ENCODE measurements at places on chromosomes 3 and 15.

DNA sequence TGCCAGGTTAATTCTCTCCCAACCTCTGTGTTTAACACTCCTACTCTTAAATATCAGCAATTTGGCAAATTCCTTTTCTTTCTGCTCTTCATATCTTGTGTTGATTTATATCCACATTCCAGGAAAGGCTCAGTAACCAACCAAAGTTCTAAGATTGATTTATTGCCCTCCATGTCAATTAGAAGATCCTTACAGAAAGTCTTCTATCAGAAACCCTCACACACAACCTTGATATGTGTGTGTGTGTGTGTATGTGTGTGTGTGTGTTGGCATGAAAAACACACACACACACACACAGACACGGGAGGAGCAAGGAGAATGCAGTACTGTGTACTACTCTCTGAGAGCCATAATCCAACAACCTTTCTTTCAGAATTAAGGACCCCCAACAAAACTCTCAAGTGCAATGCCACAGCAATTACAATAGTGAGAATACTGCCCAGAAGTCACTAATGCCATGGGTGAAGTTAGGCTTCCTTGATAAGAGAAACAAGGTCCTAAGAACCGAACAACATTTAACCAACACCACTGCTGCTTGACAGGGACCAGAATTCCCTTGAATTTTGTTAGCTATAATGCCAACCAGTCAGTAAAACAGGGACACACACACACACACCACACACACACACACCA, 1.1 kb downstream of the LSAMP start:
- H3K4me1 ChIP-seq, result no peaks in the 10 kb centered on the region
- peaks cover 6% of the 10 kb centered on the region for H3K27me3 ChIP-seq
- H3K36me3 ChIP-seq, result no peaks in the 10 kb centered on the region
- no peak overlapping the region for H3K27ac ChIP-seq

GRCh38 chr3:101791778-101792177, 12.8 kb downstream of the NXPE3 start:
- peaks cover 16% of the 10 kb centered on the region for H3K36me3 ChIP-seq
- H3K27me3 ChIP-seq, result no peaks in the 10 kb centered on the region
- DNase-seq, result no peak
- H3K4me1 ChIP-seq, result no peaks in the 10 kb centered on the region
- no peak overlapping the region for H3K27ac ChIP-seq

- peaks cover 27% of the 10 kb centered on the region for H3K4me1 ChIP-seq
- no peak for DNase-seq
- H3K36me3 ChIP-seq, result no peaks in the 10 kb centered on the region
- no peaks in the 10 kb centered on the region for H3K27me3 ChIP-seq
- no peak overlapping the region for H3K4me3 ChIP-seq
Measured at GRCh38 chr3:135918600-135918999, 46.9 kb upstream of the PPP2R3A start.

DNA sequence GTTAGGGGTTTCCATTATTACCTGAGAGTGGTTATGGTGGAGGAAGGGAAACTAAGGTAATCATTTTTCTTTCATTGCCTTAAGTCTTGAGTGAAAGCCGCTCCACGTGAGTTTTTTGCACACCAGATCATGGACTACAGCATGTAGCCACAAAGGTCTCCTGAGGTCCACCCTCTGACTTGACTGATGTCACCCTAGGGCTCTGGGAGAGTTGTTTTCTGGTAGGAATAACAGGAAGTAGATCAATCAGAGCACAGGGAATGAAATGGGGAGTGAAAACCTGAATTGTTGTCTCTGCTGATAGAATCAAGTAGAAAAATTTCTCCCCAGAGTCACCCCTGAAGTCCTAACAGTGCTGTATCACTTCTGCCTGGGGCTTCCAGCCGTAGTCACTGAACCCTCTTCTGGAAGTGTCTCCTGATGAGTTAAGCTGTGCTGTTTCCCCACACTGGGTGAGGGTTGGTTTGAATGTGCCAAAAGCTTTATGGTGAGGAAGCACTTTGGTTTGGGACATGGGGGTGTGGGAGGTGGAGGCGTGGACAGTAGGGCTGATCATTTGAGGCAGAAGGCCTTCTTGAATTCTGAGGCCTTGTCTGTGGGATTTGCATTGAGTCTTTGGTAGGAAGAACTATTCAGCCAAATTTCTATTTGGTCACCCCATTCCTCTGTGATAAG, 64.3 kb downstream of the SLCO3A1 start:
- H3K27me3 ChIP-seq, result no peaks in the 10 kb centered on the region
- no peak overlapping the region for H3K27ac ChIP-seq
- H3K36me3 ChIP-seq, result peaks cover 13% of the 10 kb centered on the region

GRCh38 chr15:43749690-43750345, 3.6 kb downstream of the PDIA3 start:
- no peaks in the 10 kb centered on the region for H3K27me3 ChIP-seq
- peak overlapping the region; percentile 17 for H3K4me3 ChIP-seq
- peaks cover 18% of the 10 kb centered on the region for H3K36me3 ChIP-seq
- H3K27ac ChIP-seq, result no peak overlapping the region
- peaks cover 52% of the 10 kb centered on the region for H3K4me1 ChIP-seq
- DNase-seq, result no peak

- H3K4me3 ChIP-seq, result no peak overlapping the region
- H3K36me3 ChIP-seq, result no peaks in the 10 kb centered on the region
- no peak for DNase-seq
- no peak overlapping the region for H3K27ac ChIP-seq
Measured at GRCh38 chr3:75237477-75237876, 426.7 kb upstream of the FRG2C start.

DNA sequence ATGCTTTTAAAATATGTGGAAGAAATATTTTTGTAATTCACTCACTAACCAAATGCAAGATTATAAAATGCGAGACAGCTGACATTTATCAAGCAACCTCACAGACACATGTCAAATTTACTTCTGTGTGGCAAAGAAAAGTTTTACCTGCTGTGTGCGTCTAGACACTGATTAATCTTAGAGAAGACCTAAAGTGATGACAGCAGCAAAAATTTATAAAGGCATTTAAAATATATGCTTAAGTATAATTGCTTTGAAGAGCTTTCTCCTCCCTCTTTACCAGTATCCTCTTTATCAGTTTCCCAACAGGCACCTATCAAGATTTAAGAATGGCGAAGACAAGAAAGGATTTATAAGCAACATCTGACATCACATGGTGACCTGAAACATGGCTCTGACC, 37.3 kb downstream of the UBP1 start:
- DNase-seq, result no peak
- H3K36me3 ChIP-seq, result peaks cover 87% of the 10 kb centered on the region
- no peak overlapping the region for H3K4me3 ChIP-seq
- H3K4me1 ChIP-seq, result no peaks in the 10 kb centered on the region
- H3K27me3 ChIP-seq, result no peaks in the 10 kb centered on the region

DNA sequence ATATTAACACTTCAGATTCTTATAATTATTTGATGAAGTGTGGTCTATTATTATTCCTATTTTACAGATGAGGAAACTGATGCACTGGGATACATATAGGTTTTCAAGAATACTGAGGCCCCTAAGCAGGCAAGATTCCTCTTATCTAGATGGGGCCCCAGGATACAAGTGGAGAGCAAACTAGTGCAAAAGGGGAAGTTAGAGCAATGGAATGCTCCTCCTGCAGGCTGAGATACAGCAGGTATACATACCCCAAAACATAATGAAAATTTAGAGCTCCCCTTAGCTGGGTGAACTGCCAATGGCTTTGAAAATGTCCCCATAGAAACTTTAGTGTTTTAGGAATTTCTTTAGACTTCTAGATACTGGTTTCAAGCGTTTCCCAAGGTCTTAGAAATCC, 247.1 kb downstream of the CHST2 start:
- H3K36me3 ChIP-seq, result no peaks in the 10 kb centered on the region
- H3K27ac ChIP-seq, result no peak overlapping the region
- no peaks in the 10 kb centered on the region for H3K4me1 ChIP-seq
- no peak overlapping the region for H3K4me3 ChIP-seq

DNA sequence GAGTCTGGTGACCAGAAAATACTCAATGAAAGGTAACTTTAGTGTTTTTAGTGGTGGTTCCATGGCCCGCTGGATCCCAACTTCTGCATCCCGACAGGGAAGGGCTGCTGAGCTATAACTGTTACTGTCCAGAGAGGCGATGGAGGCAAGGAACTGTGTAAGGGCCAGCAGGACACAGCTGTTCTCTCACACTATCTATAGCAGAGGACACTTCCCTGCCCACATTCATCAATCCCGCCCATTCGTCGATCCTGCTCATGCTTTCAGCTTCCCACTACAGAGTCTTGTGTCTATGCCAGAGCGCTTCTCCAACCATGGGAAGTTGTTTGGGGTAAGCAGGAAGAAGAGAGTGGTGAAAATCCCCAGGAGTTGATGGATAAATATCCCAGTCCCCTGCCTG, 8.4 kb downstream of the COLQ start:
- no peak for DNase-seq
- no peaks in the 10 kb centered on the region for H3K27me3 ChIP-seq
- H3K27ac ChIP-seq, result no peak overlapping the region
- H3K36me3 ChIP-seq, result no peaks in the 10 kb centered on the region

DNA sequence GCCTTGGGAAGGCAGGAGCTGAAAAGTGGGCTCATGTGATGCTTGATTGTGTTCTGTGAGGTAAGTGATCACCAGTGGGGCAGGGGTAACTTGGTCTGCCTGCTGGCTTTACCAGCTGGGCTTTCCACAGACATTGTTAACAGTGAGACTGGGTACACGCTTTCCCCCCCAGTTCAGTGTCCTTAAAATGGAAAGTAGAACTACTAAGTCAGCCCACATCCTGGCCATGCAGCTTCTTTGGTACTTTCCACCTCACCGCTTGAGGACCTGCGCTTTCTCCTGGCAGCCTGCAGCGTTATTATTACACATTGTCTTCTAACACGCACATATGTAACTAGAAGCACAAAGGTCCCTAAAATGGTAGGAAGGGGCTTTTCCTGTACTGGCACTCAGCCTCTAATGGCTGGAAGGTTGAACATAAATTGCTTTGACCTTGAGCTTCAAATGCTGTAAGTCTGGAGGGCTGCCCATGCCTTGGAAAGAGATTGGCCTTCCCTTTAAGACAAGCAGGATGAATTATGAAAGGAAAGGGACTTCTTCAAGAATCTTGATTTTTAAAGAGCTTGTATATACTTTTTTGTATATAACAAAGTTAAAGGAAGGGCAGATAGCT, 216.1 kb upstream of the ROPN1 start:
- no peak overlapping the region for H3K4me3 ChIP-seq
- no peak overlapping the region for H3K27ac ChIP-seq
- no peaks in the 10 kb centered on the region for H3K4me1 ChIP-seq
- DNase-seq, result no peak
- H3K27me3 ChIP-seq, result no peaks in the 10 kb centered on the region

DNA sequence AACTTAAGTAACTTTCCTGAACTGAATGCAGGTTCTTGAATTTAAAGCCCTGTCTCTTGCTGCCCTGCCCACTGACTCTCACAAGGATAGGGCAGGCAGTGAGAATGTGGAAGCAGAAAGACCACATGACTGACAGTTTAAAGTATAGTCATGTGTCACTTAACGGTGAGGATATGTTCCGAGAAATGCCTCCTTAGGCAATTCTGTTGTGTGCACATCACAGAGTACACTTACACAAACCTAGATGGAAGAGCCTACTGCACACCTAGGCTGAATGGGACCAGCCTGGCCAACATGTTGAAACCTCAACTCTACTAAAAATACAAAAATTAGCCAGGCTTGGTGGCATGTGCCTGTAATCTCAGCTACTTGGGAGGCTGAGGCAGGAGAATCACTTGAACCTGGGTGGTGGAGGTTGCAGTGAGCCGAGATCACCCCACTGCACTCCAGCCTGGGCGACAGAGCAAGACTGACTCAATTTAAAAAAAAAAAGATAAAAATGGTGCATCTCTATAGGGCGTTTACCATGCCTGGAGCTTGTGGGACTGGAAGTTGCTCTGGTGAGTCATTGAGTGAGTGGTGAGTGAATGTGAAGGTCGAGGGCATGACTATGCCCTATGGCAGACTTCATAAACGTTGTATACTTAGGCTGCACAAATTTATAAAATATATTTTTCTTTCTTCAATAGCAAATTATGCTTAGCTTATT, 18.9 kb upstream of the COPG1 start:
- peaks cover 50% of the 10 kb centered on the region for H3K4me1 ChIP-seq
- no peaks in the 10 kb centered on the region for H3K27me3 ChIP-seq
- DNase-seq, result no peak
- H3K36me3 ChIP-seq, result no peaks in the 10 kb centered on the region

Data from suprapubic skin (tissue), 4 donors.